ENCODE measurements at places on chromosomes 7 and 10.

GRCh38 chr7:47951374-47951773 is 3.1 kb upstream of the PKD1L1 start:
- DNase-seq: peak; percentile 18

GRCh38 chr7:18177815-18178660 is 150.4 kb upstream of the PRPS1L1 start:
- DNase-seq: no peak

DNA sequence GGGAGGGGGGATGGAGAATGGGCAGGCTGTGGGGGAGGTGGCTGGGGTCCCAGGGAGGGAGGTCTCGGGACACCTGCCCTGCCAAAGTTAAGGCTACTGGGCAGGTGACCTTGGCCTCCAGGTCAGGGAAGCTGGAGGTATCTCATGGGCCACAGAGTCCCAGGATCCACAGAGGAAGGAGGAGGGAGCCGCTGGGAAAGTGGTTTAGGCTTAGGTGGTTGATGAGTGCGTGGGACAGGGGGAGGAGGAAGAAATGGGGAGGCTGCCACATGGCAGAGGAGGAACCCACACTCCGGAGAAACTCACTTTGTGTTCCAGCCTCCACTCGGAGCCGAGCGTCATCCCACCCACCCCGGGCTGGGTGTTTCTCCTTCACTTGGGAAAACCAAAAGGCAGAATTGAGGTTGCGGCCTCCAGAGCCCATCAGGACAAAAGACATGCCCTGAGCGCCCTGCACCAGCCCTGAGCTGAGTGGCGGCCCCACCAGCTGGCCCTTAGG is 46.1 kb downstream of the ASB13 start:
- DNase-seq: no peak

DNA sequence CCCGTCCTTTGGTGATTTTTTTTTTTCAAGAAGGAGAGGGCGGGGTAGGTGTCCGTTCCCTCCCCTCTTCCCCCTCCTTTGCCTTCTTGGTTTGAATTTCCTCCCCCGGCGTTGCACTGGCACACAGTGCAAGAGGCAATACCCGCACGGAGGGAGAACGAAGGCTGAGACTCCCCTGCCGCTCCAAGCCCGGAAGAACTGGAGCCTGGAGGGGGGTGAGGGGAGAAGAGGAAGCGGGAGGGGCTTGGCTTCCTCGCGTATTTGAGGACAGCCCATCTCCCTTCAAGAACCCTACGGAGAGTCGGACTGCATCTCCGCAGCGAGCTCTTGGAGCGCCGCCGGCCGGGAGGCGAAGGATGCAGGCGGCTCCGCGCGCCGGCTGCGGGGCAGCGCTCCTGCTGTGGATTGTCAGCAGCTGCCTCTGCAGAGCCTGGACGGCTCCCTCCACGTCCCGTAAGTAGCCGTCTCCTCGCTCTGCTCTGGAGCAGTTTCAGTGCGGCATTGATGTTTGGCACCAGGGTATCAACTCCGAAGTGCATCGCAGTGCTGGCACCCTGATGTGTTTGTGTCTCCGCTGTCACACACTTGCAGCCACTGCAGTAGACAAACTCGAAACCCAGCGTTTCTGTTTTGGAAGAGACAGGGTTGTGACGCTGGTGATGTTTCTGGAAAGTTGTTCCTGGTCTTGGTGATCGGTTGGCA is at the start of gene CNTNAP2:
Gene CNTNAP2, plus strand, starts transcription at position 281 of the 702 bp plus-strand sequence. Its CDS starts 76 bp downstream, at position 357.
- DNase-seq: peak; percentile 30

DNA sequence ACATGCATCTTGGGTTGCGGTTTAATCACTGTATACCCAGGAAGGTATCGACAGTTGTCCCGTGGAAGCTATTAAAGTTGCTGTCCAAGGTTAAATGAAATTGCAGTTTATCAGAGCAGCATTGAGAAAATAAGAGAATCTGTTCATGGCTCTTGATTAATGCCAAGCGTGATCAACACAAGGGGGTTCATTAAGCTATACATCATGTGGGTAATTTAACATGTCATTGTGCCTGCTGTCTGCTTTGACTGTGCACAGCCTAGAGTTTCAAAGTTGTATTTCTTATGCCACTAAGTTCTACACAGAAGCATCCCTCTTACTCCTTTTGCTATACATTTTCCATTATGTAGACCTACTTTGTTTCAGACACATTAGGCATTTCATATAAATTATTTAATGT is 74.8 kb upstream of the SP8 start:
- DNase-seq: no peak

GRCh38 chr10:78532480-78533042 is 498.9 kb downstream of the RPS24 start:
- DNase-seq: no peak

- DNase-seq: no peak
Observed at GRCh38 chr7:132991615-132992587, 90.0 kb downstream of the CHCHD3 start.

DNA sequence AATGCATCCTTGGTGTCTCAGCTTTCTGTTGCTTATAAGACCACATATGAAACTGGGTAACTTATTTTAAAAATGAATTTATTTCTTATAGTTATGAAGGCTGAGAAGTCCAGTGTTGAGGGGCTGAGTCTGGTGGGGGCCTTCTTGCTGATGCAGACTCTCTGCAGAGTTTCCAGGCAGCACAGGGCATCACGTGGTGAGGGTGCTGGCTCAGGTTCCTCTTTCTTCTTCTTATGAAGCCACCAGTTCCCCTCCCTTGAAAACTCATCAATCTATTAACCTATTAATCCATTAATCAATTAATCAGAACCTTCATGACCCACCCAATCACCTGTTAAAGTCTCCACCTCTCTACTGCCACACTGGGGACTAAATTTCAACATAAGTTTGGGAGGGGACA is 595.6 kb upstream of the NRP1 start:
- DNase-seq: no peak

- no peak for DNase-seq
Observed at GRCh38 chr10:116115036-116115641, 157.9 kb downstream of the GFRA1 start.

- DNase-seq: no peak
Observed at GRCh38 chr10:84294766-84295447, 33.5 kb upstream of the CCSER2 start.

- DNase-seq: peak; percentile 71
Observed at GRCh38 chr10:23197416-23197861, 5.3 kb downstream of the PTF1A start.

- no peak for DNase-seq
Observed at GRCh38 chr10:90674461-90674860, 183.4 kb downstream of the HTR7 start.

DNA sequence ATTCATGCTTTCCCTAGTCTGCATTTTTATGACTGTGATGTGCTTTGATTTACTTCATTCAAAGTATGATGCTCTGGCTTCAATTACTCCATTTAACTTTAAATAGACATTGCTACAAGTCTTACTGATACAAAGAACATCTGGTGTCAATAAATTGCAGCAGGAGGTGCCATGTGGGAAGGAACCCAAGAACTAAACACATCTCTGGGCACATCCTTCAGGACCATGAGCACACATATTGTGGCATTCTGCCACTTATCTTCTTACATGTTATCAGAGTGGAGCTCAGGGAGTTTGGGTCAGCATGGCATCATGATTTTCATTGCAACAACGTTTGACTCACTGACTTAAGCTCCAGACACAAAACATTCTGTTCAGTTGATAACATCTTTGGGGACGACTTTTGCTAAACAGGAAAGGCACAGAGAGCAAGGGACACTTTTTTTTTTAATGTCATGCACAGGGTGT is 227.0 kb downstream of the DKK1 start:
- no peak for DNase-seq

DNA sequence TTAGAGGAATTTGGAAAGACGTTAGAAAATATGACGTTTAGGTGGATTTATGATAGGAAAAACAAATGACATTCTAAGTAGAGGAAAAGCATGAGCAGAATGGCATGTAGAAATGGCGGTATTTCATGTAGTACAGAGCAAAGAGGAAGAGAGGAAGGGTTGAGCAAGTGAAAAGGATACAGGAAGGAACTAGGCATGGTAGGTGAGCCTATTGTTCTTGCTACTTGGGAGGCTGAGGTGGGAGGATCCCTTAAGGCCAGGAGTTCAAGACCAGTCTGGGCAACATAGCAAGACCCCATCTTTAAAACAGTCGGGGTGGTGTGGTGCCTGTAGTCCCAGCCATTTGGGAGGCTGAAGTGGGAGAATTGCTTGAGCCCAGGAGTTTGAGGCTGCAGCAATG is 1.2 kb downstream of the GTPBP10 start:
- DNase-seq: no peak

- no peak for DNase-seq
Observed at GRCh38 chr7:73585196-73585595, 6.8 kb upstream of the TBL2 start.

- DNase-seq: no peak
Observed at GRCh38 chr10:642186-642890, 47.1 kb downstream of the DIP2C start.

GRCh38 chr10:104199567-104199966 is 32.6 kb downstream of the CFAP43 start:
- DNase-seq: peak; percentile 0

Data from NCI-H526 (cell line).